ENCODE measurements at places on chromosomes 6 and 20. TPM values are rescaled to one million over a fixed set of nuclear protein-coding genes. Genes with fewer than 3 reads are reported as not detected.

GRCh38 chr20:62888406-62888805, 26.8 kb upstream of the TCFL5 start:
- no peak for DNase-seq

The SLC17A1 gene
- not detected for total RNA-seq

- DNase-seq: peak; percentile 15
These were observed 118.4 kb downstream of the GRM4 start for GRCh38 chr6:34027445-34027936.

DNA sequence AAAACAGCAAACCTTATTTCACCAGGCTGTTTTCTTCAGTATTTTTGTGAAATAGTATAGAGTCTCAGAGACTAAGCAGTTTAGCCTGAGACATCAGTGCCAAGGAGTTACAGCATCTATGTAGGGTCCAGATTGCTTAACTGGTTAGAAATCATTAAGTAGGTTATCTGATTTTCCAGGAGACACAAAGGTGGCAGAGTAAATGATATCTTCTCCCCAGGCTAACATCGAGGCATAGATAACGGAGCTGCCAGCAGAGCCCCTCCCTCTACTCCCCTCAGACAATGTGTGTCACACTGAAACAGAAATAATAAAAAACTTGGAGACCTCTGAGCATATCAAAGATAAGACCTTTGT, 473.0 kb upstream of the CITED2 start:
- DNase-seq: no peak

- DNase-seq: no peak
These were observed 83.2 kb downstream of the MDGA1 start for GRCh38 chr6:37614491-37614890.

The TRIM38 gene
- 7.7 TPM for total RNA-seq

The GABRR1 gene
- not detected for total RNA-seq

DNA sequence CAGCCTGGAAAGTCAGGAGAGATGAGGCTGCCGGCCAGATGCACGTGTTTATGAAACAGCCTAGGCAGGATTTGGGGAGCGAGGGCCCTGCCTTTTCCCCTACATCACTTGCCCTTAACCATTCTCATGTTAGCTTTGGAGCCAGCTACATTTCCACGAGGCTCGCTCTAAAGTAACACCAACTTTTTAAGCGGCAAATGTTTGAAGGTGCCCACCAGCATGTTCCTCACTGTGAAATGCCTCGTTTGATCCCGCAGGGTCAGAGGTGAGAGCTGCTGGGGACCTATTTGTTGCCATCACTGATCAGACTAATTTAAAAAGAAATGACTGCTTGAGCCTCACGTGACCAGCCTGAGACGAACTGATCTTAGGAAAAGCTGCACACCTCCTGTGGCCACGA, 51.6 kb upstream of the DACT2 start:
- DNase-seq: no peak

The ZBTB46 gene
- 3.4 TPM for total RNA-seq

- peak; percentile 85 for DNase-seq
These were observed 94.4 kb upstream of the FAM184A start for GRCh38 chr6:119172824-119173223.

The TRMT6 gene
- total RNA-seq: 20.9 TPM

DNA sequence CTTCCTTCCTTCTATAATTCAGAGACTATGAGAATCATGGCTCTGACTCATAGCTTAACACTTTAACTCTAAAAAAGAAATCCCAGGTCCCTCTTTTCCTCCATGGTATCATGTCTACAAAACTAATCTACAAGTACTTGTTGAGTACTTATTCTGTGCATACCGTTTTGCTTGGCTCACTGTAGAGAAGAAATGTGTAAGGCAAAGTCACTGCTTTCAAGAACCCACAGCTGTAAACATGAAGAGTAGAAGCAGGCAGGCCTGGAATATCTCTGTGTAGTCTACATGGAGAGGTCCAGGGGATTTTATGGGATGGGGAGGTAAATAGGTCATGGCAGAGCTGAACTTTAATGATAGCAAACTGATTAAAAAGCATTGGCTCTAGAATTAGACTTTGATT, 13.8 kb downstream of the SPINT3 start:
- DNase-seq: no peak

The PNLDC1 gene
- total RNA-seq: not detected

DNA sequence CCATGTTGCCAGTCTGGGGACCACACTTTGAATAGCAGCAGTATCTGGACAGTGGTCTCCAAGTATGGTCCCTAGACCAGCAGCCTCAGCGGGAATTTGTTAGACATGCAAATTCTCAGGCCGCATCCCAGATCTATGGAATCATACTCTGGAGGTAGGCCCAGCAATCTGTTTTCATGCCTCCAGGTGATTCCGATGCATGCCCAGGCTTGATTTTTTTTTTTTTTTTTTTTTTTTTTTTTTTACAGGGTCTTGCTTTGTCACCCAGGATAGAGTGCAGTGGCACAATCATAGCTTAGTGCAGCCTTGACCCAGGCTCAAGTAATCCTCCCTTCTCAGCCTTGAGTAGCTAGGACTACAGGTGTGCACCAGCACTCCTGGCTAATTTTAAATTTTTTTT, 682 bp upstream of the SLA2 start:
- no peak for DNase-seq

- no peak for DNase-seq
These were observed 201.9 kb upstream of the CST7 start for GRCh38 chr20:24747010-24747712.

The FAM209B gene
- not detected for total RNA-seq

The PAK5 gene
- total RNA-seq: not detected

DNA sequence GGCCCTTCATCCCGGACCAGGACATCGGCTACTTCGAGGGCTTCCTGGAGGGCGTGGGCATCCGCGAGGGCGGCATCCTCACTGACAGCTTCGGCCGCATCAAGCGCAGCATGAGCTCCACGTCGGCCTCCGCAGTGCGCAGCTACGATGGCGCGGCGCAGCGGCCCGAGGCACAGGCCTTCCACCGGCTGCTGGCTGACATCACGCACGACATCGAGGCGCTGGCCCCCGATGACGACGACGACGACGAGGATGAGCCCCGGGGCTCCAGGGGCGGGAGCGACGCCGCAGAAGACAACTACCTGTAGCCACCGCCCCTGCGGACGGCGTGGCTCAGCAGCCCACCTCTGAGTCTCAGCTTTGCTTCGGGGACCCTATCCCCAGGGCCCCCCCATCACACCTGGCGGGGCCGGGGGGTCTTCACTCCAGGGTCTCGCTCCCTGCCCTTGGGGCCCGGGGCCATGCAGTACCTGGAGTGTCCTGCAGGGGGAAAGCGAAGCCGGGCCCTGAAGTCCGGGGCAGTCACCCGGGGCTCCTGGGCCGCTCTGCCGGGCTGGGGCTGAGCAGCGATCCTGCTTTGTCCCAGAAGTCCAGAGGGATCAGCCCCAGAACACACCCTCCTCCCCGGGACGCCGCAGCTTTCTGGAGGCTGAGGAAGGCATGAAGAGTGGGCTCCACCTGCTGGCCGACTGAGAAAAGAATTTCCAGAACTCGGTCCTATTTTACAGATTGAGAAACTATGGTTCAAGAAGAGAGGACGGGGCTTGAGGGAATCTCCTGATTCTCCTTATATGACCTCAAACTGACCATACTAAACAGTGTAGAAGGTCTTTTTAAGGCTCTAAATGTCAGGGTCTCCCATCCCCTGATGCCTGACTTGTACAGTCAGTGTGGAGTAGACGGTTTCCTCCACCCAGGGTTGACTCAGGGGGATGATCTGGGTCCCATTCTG, 20.8 kb upstream of the HCK start:
- peak; percentile 81 for DNase-seq

- no peak for DNase-seq
These were observed 520.5 kb upstream of the ADGRB3 start for GRCh38 chr6:68114463-68115047.

- no peak for DNase-seq
These were observed 861.3 kb downstream of the QKI start for GRCh38 chr6:164275773-164276172.

DNA sequence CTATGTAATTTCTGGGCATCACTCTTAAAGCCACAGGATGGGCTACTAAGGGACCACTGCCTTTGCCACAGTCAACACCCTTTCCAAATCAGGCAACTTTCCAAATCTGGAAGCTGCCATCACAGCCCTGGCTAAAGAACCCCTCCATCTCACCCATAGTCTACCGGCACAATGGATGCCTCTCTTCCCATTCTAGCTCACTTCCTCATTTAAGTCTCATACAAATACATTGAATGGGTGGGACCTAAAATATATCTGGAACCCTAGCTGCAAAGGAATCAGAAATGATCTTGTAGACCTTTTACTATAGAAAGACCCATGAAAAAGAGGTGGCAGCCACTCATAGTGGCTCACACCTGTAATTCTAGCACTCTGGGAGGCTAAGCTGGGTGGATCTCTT, 3.3 kb upstream of the TREML4 start:
- no peak for DNase-seq

The CTCFL gene
- total RNA-seq: not detected

- DNase-seq: no peak
These were observed 45.8 kb downstream of the CLIC5 start for GRCh38 chr6:45969883-45970282.

The ABHD12 gene
- 65.9 TPM for total RNA-seq

DNA sequence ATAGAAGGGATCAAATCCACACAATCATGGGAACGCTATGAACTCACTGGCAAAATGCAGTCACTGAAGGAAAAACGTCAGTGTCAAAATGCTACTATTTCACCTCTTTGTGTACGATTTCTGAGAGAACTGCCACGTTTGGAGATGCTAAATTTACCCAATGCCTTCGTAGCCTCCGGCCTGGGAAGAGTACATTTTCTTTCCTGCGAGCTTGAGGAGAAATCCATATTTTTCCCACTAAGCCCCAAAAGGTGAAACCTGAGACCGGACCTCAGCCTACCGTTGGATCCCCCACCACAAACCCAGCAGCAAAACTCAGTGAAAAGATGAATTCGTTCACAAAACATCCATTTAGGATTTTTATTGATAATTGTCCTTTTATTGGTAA, 131.7 kb downstream of the GPX5 start:
- no peak for DNase-seq

DNA sequence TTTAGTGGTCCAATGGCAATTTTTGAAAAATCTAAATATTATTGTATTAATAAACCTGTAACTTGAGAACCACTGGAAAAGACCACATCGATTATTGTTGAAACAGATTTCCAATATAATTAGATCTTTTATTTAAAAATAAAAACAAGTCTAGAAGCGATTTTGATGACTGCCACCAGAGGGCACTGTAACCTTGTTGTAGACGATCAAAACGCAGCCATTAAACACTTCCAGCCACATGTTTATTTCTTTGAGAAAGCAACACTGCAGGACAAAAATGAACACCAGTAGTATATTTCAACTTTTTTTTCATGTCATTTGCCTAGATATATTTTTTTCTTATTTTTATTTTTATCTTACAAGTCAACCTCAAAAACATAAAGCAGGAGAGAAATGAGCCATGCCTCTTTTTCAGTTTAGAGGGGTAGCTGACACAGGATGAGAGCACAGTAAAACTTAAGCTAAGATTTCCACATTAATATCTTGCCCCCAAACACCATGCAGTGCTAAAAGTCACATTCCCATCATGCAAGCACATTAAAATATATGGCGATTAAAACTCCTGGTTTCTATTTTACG, 115.4 kb downstream of the OPRM1 start:
- DNase-seq: peak; percentile 59

DNA sequence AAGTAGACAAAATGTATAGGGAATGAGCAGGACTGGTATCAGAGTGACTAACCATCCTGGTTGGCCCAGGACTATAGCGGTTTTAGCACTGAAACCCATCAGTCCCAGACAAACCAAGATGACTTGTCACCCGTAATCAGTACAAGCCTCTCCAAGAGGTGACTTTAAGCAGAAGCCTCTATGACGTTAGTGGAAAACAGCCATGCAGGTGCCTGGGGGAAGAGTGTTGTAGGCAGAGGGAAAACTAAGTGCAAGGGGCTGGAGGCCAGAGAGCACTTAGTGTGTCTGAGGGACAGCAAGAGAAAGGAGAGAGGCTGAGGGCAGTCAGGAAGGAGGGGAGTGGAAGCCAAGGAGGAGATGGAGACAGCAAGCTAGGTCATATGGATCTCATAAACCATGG, 2.1 kb downstream of the SGK2 start:
- no peak for DNase-seq

The OXT gene
- total RNA-seq: not detected

The FAM217A gene
- total RNA-seq: not detected

The CABLES2 gene
- 4.7 TPM for total RNA-seq

DNA sequence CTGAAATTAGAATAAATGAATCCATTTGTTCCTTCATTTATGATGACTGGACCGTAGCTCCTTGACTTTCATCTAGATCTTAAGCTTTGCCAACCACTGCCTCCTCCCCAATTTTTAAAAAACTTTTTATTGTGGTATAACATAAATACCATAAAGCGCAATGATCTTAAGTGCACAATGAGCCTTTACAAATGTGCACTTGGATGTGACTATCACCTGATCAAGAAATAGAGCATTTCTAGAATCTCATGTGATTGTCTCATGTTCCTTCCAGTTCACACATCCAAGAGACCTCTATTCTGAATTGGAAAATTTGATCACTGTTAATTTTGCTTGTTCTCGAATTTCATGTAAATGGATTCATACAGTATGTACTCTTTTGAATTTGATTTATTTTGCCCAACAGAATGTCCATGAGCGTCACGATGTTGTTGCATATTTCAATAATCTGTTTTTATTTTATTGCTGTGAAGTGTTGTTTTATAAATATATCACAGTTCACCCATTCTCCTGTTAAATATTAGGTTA, 442.2 kb downstream of the CDKAL1 start:
- no peak for DNase-seq

GRCh38 chr6:20211941-20212391, 303 bp downstream of the MBOAT1 start:
- peak; percentile 50 for DNase-seq

GRCh38 chr6:1103945-1104623, 207.8 kb upstream of the FOXQ1 start:
- DNase-seq: no peak

- peak; percentile 37 for DNase-seq
These were observed 963 bp downstream of the DDRGK1 start for GRCh38 chr20:3203315-3204123.

GRCh38 chr6:22113026-22113766, 183.6 kb downstream of the PRL start:
- DNase-seq: peak; percentile 85

GRCh38 chr6:154579485-154579884, 69.0 kb upstream of the CNKSR3 start:
- DNase-seq: no peak

GRCh38 chr20:49460131-49460530, 22.3 kb downstream of the KCNB1 start:
- no peak for DNase-seq

DNA sequence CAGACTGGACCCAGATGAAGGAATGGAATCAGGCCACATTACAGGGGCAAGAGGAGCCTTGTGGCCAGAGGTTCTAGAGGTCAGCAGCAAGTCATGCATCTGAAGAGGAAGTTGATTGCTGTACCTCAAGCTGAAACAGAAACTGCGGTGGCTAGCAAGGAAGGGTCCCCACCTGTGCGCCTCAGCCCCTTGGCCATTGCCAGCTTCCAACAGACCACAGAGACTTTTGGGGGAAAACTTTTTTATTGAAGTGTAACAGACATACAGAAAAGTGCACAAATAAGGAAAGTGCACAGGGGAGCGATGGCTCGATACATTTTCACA, 26.8 kb upstream of the SLC9A8 start:
- DNase-seq: no peak

GRCh38 chr6:101393829-101394251, 332 bp downstream of the GRIK2 start:
- DNase-seq: peak; percentile 43

Data from RPMI7951 (cell line).